ENCODE measurements at places on chromosomes 7 and 10.

DNA sequence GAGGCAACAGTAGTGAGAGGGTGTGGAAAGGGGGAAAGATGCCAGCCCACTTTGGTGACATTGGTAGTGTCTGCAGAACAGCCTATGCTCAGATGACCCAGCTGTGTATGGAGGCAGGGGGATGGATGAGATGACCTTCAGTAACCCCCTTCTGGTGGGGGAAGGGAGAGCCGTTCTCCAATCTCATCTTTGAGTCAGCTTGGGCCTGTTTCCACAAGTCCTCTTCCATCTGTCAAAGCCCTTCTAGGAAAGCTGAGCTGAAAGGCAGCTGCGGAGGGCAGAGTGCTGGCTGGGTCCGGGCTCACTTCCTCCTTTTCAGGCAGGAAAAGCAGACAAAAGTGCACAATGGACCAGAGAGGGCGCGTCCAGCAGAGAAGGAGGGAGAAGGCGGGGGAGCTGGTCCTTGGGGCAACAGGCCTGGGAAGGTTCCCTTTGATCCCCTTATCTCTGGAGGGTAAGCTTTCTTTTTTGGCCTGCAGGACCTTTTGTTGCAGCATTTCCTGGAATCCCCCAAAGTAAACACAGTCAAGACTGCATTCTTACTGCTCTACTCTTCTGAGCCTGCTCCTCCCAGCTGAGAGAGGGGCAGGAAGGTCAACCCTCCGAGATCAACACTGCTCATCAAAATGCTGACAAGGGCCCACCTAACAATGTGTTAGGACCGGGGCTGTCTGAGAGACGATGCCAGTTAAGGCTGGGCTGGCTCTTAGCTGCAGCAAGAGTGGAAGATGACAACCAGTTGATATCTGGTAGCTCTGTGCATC lies 1.2 kb upstream of the LRMDA start:
- peak; percentile 45 for ATAC-seq

DNA sequence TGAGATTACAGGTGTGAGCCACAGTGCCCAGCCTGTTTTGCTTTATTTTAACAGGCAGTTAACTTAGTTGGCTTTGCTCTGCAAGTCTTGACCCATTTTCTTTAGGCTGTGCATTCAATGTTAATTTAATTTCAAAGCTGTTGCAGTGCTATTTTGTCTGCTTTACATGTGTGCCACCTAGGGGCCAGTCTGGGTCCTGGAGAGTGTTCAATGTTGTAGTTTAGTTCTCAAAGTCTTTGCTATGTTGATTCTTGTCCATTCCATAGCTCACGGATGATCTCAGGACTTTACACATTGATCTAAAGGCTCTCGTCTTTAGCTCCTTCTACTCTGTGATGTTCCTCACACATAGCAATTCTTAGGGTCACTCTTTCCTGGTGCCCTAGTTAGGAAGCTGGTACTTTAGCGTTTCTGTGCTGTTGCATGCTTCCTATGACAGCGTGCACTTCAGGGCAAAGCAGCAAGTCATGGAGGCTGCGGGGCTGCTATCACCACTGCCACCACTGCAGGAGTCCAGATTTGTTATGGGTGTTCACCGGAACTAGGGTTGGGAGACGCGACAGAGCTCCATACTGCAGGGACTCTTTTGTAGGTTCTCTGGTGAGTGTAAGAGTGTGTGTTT lies 16.4 kb upstream of the ABCA13 start:
- peak; percentile 86 for ATAC-seq

GRCh38 chr10:60962946-60963345 lies 19.0 kb upstream of the RHOBTB1 start:
- ATAC-seq, result no peak

DNA sequence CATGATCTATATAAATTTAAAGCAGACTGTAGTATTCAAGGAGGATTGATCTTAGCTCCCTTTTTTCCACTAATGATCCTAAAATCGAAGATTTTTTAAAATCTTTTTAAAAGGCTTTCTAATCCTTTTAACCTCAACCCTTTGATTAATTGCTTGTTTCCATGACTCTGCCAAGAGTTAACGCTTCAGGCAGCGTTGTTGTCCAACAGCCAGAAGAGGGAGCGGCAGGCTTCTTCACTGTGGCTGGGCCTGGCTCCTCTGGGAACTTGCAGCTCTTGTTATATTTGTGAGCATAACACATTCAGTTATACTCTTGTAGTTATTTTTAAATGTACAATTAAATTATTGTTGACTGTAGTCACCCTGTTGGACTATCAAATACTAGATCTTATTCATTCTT lies 26.3 kb downstream of the CRCP start:
- ATAC-seq, result peak; percentile 90

- peak; percentile 28 for ATAC-seq
Observed at GRCh38 chr7:4791738-4792536, 16.5 kb downstream of the AP5Z1 start.

- ATAC-seq, result peak; percentile 92
Observed at GRCh38 chr7:142357953-142358520, 100.2 kb upstream of the PRSS58 start.

- ATAC-seq, result peak; percentile 71
Observed at GRCh38 chr10:70477661-70478162, 855 bp upstream of the PALD1 start.

GRCh38 chr7:38222481-38223096 lies 44.5 kb downstream of the STARD3NL start:
- ATAC-seq, result peak; percentile 73

GRCh38 chr7:70634071-70634470 lies 497.9 kb upstream of the GALNT17 start:
- ATAC-seq, result no peak

DNA sequence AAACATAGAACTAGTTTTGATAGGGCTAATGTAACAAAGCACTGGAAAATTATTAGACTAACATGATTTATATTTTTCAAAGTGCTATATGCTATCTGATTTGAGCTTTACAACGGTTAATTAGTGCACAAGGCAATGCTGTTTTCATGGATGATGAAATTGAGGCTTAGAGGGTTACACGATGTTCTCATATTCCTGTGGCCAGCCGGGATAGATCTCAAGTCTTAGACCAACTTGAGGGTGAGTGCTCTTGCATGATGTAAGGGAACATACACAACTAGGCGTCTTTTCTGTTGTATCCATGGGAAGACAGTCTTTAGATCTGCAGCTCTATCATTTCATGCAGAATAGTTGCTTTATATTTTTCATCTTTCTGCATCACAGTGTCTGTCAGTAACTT lies 4.1 kb downstream of the PRPF18 start:
- no peak for ATAC-seq

DNA sequence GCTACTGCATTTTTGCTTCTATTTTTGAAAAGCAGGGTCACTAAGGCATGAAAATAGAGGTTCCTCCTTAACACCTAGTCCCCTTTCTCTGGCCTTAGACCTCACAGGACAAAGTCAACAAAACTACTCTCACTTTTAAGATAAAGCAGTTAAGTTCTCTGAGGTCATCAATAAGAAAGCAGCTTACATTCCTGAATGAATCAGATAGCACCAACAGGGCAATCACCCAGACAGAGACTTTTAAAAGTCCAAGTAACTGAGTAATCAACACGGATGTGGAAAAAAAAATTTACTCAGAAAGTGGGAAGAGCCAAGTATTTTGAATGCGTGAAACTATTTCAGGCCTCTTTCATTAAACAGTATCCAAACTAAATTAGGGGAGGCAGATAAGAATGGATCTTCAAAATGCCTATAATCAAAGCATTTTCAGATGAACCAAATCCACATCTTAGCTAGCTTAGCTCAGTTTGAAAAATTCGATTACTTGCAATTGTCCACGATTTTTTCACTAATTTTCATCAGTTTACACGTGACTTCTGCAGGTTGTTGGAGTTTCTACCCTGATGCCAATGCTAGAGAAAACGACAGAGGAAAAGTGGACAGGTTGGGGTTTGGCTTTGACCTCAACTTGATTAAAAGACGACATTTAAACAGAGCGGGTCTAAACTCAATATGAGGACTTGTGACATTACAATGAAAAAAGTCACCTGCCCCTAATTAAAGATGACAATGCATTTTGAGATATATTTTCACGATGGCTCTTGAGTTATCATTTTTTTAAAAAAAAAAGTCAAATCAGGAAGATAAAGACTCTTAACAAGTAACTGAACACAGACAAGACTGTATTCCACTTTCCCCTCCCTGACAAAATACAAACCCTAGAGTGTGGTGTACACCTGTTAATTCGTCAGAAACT lies 1.6 kb downstream of the BEND7 start:
- no peak for ATAC-seq

DNA sequence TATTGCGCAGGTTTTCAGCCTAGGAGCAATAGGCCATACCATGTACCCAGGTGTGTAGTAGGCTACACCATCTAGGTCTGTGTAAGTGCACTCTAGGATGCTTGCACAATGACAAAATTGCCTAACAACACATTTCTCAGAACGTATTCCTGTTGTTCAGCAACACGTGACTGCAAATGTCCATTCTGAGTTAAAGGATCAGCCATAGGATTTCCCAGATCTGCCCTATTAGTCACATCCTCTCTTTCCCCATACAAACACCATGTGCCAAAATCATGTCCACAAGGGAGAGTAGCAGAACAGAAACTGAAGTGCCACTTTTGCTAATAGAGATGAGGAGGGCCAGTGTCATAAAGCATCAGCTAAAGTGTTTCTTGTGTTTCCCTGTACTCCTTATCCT lies 42.6 kb upstream of the AMPH start:
- ATAC-seq, result no peak

DNA sequence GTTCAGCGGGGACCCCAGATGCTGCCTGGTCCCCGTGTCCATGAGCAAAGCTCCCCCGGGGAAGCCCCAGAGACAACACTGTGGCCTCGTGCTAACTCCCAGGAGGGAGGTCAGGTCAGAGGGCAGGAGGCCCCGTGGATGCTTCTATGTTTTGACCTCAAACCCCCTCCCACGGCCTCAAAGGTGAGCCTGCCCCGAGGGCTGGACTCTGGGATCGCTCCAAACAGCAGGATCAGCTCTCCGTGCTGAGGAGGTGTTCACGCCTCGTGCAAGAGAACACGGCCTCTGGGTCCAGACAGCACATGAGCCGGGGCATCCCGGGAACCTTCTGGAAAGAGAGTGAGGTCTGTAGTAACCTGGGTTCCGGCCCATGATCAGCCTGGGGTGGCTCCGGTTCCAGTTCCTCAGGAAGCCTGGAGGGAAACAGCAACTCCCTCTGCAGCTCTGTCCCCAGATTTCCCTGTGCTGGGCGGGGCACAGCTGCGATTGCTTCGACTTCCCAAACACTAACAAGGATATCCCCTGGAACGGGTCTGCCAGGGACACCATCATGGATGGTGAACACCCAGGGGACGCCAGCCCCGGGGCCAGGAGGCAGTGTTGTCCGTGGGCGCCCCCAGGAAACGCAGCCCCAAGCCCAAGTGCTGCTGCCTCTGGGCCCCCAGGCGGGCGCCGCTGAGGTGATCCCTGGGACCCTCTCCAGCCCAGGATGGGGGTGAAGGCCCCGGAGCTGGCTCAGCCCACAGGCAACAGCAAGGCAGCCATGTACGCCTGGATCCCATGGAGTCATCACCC lies 18.0 kb upstream of the INPP5A start:
- no peak for ATAC-seq

GRCh38 chr7:150417863-150418262 lies 32.6 kb upstream of the GIMAP8 start:
- ATAC-seq, result no peak

DNA sequence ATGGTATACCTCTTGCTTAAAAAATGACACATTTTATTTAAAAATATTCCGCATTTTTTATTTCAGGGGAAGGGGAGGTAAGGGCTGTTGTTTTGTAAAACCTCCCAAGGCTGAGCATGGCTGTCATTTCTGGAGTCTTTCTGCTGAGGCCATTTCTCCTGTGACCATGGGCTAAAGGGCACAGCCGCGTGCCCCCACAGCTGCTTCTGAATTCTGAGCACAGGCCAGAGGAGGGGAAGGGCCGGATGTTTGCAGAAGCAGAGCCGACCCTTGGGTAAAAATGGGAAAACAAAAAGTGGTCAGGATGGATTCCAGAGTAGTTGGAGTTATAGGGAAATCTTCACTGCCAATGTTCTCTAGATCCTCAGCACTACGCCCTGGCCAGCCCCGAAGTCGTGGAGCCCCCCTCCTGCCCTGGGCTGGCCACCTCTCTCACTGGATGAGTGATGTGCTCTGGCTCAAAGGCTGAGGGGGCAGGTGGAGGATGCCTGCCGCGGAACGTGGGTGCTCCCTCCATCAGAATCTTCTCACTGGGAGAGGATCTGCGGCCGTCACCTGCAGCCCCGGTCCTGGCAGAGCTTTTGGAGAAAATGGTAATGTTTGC lies 131.3 kb upstream of the ZEB1 start:
- ATAC-seq, result no peak

DNA sequence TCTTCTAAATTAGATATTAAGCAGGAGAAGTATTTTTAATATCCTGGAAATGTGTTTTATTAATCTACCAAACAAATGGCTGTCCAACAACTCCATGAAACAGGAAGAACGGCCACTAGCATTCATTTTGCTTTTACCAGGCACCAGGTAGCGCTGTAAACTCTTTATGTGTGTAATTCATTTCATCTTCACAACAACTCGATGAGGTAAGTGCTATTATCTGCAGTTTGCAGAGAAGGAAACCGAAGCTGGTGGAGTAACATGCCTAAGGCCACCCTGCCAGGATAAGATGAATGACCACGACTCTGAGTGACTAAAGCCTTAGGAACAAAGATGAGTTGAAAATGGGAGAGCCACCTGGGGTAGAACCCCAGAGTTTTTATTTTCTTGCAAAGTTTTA lies 101.2 kb downstream of the KIAA1217 start:
- peak; percentile 77 for ATAC-seq

DNA sequence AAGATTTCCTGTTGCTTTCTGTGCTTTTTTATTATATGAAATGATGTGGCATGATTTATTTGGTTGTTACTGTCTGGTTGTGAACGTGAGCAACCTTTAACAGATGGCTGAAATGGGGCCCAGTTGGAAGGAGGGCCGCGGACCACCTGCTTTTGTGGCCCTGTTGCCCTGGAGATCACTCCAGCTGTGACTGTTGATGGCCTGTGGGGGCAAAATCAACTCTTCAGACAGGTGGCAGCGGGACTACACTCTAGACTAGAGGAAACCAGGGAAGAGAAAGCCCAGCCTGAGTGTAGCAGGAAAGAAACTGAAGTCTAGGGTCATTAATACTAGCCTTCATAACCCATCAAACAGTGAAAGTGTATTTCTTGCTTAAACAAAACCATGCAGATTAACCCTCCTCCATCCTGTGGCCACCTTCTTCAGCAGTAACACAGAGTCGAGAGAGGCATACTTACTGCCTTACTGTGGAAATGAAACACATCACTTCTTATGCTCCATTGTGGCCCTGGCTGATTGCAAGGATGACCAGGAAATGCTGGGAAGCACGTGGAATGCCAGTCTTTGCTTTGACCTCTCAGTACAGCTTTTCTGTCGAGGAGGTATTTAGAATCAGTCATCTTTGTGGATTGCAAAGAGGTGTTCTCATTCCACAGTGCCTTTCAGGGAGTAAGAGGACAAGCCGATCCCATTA lies 80.5 kb downstream of the CCNY start:
- no peak for ATAC-seq

Data from esophagus mucosa (tissue), 1 donor.